ENCODE measurements at places on chromosomes 6 and 20.

DNA sequence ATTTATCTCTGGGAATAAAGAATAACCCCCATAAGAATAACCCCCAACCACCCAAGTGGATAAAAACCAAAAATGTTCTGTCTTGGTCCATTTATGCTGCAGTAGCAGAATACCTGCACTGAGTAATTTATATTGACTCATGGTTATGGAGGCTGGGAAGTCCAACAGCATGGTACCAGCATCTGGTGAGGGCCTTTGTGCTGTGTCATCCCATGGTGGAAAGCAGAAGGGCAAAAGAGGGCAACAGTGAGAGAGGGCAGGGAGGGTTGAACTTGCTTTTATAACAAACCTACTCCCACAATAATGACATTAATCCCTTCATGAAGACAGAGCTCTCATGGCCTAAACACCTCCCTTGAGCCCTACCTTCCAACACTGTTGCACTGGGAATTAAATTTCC lies 133.7 kb downstream of the ERMARD start:
- no peak for DNase-seq

GRCh38 chr6:39091220-39091619 lies 23.8 kb downstream of the SAYSD1 start:
- DNase-seq = no peak

DNA sequence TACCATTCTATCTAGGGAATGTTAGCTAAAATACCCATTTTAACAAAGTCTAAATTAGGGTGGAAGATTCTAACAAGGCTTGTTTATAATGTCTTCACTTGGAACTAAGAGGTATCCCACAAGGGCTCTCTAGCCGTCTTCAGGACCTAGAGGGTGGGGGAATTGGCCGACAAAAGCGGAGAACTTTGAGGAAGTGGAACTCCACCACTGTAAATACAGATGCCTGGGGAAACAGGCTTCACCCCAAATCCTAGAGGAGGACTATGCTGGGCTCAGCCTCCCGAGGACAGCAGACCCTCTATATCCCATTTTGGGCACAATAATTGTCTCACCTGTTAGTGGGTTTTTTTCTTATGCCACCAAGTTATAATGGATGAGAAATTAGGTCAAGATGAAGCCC lies 58.0 kb upstream of the TFB1M start:
- DNase-seq = no peak

DNA sequence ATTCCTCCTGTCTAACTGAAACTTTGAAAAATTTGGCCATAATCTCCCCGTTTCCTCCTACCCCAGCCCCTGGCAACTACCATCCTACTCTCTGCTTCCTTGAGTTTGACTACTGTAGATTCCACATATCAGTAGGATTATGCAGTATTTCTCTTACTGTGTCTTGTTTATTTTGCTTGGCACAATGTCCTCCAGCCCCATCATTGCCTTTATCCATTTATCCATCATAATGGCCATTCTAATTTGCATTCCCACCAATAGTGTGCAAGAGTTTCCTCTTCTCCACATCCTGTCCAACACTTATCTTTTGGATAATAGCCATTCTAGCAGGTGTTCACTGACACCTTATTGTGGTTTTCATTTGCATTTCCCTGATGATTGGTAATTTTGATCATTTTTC lies 202.3 kb downstream of the THBS2 start:
- DNase-seq = no peak

DNA sequence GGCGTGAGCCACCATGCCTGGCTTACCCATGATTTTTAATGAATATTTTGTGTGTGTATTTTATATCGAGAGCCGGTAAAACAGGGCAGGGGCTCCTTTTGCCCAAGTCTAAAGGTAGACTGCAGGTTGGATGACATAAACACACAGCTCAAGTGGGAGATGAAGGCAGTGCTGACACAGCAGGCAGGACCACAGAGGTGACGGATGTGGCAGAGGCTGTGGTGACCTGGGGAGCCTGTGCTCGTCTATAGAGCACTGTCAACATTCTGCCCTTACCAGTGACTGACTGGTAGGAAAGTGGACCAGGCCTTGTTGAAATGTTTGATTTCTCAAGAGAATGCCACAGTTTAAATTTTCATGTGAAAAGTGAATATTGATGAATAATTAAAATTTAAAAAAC lies 137.5 kb downstream of the ZFP64 start:
- DNase-seq = no peak

DNA sequence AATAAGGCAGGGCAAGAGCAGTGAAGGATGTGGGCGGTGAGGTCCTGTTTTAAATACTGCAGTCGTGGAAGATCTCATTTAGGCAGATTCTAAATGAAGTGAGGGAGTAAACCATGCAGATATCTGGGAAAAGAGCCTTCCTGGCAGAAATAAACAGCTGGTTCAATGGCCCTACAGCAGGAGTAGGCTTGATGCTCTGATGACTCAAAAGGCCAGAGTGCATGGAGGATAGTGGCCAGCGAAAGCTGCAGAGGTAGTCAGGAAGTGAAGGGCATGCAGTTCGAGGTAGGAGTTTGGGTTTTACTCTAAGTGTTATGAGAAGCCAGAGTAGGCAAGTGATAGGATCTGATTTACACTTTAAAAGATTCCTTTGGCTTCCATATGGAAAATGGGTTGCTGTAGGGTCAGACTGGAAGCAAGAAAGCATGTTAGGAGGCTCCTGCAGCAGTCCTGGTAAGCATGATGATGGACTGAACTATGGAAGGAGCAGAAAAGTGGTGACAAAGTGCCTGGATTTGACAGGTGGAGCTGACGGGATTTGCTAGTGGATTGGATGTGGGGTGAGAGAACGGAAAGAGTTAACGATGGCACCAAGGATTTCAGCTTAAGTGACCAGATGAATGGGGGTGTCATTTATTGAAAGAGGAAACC lies 150.0 kb downstream of the GJA10 start:
- DNase-seq = no peak

GRCh38 chr20:21519136-21519584 lies 5.3 kb upstream of the NKX2-2 start:
- no peak for DNase-seq

DNA sequence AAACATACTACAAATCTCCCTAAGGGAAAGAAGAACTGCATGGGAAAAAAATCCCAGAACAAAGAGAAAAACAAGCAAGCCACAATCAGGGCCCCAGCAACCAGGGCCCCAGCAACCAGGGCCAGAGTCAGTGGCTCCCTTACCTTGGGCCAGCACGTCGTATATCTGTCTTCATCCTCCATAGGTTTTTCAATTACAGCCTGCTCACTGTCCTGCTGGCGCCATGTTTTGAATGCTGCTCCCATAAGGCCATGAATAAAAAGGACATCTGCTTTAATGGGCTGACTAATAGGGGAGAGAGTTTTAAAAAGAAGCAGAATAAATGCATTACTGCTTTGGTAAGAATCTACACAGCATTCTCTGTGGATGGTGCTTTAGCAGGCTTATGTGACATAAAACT lies 49.2 kb downstream of the SERAC1 start:
- no peak for DNase-seq

DNA sequence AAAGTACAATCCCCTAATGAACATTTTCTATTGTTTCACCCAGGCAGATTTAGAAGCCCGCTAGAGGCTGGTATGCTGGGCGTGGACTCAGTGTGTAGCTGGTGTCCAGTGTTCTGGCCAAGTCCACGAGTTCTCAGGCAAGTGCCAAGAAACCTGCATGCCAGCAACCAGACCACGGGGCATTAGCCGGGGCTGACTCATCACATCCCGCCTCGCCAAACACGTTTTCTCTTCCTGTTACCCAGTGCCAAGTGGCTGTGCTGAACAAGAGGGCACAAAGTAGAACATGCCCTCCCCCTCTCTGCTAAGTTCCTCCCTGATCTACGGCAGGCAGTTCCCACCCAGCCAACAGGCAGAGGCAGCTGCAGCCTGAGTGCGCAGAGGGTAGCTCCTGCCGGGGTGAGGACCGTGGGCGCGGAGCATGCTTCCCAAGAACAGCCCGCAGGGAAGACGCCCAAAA lies 29.6 kb downstream of the RAMACL start:
- no peak for DNase-seq

GRCh38 chr6:144488590-144488989 lies 203.5 kb downstream of the UTRN start:
- DNase-seq = no peak

DNA sequence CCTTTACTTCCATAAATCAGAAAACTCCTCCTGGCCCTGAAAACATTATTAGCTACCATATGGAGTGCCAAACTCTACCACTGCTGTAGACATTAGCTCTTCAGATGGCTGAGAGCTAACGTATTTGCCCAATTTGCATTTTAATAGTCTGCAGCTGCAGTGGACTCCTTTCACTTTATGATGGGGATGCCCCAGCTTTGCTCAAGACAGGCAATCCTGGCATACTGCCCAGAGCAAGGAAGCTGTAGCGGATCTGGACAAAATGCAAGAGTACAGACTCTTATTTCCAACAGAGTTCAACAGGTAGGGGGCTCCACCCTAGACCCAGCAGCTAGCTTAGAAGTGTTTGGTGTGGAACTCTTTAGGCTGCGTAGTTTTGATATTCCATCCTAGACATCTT lies 246.7 kb downstream of the FOXC1 start:
- DNase-seq = no peak

DNA sequence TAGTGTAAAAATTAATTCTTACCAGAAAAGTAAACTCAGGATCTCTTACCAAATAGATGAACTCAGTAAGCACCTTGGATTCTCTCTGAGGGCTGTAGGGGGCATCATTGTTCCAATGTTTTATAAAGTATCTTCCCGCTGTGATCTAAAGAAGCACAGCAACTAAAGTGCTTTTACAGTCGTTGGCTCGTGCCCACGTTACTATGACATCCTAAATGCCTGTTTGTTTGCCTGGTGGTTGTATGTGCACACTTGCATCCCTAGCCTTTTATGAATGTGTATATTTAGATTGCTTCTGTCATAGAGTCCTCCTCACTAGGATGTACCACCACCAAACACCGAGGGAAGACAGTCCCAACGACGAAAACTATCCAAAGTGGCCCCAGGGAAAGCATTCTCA lies 34.5 kb downstream of the SLX4IP start:
- no peak for DNase-seq

DNA sequence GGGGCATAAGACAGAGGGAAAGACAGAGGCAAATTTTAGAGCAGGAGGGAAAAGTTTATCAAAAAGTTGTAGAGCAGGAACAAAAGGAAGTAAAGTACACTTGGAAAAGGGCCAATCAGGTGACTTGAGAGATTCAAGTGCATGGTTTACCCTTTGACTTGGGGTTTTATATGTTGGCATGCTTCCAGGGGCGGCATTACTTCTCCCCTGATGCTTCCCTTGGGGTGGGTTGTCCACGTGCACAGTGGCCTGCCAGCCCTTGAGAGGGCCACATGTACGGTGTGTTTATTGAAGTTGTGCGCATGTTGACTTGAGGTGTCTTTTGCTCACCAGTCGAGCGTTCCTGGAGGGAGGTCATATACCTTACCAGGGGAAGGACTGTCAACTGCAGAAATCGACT lies 259.5 kb upstream of the JARID2 start:
- DNase-seq = no peak

- no peak for DNase-seq
Observed at GRCh38 chr20:8388707-8389106, 256.6 kb downstream of the PLCB1 start.

GRCh38 chr20:51085769-51086168 lies 62.9 kb upstream of the KCNG1 start:
- DNase-seq = no peak

DNA sequence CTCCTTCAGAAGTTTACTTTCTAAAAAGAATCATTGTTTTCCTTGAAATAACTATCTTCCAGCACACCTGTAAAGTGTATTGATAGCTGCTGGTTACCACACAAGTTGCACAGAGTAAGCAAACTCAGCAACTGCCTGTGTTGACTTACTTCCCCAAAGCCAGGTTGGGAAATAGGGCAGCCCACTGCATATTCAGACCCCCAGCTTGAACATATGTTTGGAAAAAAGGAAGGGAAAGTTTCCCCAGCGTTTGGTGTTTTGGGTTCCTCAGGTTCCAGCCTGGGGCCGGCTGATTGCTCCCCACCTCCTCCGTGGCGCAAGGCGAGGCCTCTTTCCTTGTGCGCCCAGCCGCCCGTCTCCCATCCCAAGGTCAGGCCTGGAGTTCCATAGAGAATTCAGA lies 70.1 kb upstream of the QKI start:
- DNase-seq = no peak

- no peak for DNase-seq
Observed at GRCh38 chr6:5666695-5667094, 340.0 kb downstream of the NRN1 start.

GRCh38 chr20:57387945-57388371 lies 3.2 kb upstream of the RBM38 start:
- DNase-seq = no peak

GRCh38 chr6:157779705-157780604 lies 43.1 kb upstream of the SNX9 start:
- no peak for DNase-seq

DNA sequence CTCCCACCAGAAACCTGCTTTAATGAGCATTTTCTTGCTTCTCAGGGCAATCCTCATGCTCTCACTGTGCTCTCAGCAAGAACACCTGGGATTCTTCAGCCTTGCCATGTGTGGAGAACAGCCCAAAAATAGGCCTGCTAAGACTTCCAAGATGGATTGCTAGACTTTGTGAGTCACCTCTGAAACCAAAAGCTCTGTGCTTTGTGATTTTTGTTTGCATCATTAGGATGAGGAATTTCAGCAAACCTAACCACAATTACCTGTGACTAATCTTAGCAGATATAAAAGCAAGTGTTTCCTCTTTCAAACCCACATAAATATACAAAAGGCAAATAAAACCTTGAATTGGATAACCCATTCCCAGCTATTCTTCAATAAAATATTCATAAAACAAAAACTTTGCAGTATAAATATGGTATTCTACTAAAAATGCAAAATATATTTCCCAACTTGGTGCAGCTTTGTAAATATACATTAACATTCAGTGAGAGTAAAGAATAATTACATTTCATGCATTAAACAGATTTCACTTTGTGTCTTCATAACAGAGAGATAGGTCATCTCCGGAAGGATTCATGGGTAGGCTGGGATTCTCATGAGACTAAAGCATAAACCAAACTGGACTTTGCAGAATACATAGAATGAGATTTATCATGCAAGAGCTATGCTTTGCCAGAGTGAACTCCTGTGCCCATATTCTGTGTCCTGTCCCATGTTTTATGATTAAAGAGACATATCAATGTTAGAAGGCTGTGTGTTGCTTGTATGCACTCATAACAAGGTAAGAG lies 33.5 kb downstream of the TPBG start:
- no peak for DNase-seq

- no peak for DNase-seq
Observed at GRCh38 chr6:47209632-47210031, 100.1 kb downstream of the TNFRSF21 start.

DNA sequence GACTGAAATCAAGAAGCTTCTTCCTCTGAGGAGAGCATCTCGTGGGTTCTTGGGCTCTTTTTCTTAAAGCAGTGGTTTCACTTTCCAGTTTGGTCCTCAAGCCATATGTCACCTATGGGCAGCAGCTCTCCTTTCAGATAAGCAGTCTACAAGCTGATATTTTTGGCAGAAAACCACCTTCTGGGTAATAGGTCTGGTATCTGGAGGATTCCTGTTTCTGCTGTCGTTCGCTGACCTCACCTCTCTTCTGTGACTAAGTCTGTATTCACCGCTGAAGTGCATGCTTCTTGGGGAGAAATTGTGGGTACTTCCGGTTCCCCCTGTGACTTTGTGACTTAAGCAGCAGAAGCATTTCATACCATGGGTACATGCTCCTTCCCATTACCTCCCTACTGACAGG lies 193.6 kb downstream of the EDN1 start:
- DNase-seq = no peak

Data from stimulated activated CD4-positive, alpha-beta T cell treated with anti-CD3 and anti-CD28 coated beads, Interleukin-1b, Interleukin-23, amount 100 ng/mL, for 1 hour (primary cell).